ENCODE measurements at places on chromosomes 5 and 9.

DNA sequence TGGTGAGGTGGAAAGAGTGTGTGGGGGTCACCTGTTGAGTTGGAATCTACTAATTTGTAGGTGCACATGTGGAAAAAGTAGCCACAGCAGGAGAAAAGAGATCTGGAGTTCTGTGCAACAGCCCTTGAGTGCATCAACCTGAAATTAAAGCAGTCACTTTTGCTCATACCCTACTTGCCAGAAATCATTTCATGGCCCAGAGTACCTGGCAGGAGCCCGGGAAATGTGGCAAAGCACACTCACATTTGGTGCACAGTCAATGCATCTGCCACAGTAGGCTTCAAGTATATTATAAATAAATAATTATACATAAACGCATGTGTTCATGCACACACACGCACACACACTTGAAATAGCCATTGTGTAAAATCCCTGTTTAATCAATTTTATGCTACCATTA is 203.0 kb downstream of the ICE1 start:
- no peak for DNase-seq

DNA sequence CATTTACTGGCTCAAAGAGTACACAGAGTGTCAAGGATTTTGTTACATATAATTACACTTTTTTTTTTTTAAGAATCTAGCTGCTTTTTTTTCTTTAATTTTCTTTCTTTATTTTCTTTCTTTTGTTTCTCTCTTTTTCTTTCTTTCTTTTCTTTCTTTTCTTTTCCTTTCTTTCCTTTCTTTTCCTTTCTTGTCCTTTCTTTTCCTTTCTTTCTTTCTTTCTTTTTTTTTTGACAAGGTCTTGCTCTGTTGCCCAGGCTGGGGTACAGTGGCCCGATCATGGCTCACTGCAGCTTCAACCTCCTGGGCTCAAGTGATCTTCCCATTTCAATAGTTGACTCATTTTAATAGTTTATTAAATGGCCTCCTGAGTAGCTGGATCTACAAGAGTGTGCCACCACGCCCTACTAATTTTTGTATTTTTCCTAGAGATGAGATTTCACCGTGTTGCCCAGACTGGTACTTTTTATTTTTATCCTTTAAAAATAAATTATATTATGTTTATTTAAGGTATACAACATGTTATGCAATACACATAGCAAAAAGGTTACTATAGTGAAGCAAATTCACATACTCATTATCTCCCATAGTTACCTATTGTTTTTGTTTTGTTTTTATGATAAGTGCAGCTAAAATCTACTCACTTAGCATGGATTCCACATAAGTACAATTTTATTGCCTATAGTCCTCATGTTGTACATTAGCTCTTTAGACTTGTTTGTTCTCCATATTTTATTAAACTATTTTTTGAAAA is 381.5 kb upstream of the KLF4 start:
- DNase-seq = no peak

DNA sequence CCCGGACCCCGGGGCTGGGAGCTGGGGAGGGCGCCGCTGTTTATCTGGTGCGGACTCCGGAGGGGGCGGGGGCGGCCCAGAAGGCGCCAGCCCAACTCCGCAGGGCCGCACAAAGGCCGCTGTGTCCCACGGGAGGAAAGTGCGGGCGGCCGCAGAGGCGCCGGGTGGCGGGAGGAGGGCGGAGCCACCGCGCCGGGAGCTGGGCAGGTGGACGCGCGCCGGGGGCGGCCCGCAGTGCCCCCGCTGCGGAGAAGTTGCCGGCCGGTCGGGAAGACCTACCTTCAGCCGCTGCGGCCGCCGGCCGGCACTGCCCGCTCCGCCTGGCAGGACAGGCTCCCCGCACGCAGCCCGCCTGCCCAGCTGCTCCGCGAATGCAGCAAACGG is 43.6 kb downstream of the NACC2 start:
- peak; percentile 40 for DNase-seq

DNA sequence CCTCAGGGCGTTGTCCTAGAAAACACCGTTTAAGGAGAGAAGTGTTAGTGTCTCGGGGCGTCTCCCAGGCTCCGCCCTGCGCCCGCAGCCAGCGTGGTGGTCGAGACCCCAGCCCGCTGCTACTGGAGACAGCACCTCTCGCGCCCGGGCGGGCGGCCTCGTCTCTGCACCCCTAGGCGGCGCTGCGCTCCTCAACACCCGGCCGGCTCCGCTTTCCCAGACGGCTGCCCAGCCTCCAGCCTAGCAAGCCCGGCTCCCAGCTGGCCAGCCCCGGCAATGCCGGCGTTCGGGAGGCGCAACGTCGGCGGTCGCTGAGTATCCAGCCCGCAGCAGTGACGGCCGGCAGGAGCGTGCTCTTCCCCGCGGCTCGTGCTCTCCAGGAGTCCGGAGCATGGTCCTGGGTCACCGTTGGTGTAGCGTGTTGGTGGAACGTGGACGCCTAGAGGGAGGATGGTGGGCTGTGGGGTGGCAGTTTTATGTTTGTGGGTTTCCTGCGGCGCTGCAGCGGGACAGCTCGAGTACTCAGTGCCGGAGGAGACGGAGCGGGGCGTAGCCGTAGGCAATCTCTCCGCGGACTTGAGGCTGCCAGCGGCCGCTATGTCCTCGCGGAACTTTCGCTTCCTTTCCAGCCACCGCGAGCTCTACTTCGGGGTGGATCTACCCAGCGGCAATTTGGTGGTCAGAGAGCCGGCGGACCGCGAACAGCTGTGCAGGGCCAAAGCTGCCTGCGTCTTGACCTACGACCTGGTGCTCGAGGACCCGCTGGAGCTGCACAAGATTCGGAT is 536 bp downstream of the PCDHAC1 start:
- DNase-seq = peak; percentile 92

DNA sequence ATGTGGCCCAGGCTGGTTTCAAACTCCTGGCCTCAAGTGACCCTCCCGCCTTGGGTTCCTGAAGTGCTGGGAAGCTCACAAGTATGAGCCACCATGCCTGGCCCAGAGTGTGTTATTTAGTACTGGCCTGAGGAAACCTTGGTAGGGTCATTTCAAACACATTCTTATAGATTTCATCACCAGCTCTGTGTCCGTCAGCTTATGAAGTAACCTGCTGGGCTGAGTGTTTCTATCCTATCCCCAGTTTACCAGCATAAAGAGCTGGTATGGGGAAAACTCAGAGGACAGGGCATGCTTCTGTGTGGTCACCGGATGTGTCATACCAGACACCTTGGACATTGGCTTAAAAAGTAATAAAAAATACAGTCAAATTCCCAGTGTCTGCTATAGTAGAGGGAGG is 45.3 kb downstream of the PTPN3 start:
- DNase-seq = no peak

GRCh38 chr5:102289251-102289899 is 6.7 kb downstream of the SLCO4C1 start:
- no peak for DNase-seq

DNA sequence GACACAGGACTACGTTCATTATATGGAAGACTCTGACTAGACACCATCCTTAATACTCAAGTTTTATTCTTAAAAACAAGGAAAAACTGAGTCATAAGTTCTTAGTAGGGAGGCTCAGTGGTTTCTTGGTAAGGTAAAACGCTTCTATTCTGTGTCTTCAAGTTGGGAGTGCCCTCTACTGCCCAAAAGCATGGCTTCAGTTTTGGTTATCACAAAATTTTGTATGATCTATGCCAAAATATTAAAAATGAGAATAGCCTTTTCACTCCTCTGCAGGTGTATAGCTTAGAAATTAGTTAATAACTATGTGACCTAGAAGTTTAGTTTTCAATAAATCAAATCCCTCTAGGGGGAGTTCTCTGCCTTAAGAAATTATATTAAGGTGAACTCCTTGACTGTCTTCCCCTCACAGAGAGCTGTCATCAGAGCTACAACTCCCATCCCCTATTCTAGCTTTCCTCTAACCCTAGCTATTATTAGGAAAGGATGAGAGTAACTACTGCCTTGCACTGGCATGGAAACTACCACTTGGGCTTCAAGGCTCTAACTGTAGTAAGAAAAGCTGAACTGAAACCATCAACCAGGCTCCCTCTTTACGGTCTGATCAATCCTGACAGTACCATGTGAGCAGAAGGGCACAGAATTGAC is 189.7 kb downstream of the GNAQ start:
- DNase-seq = no peak

DNA sequence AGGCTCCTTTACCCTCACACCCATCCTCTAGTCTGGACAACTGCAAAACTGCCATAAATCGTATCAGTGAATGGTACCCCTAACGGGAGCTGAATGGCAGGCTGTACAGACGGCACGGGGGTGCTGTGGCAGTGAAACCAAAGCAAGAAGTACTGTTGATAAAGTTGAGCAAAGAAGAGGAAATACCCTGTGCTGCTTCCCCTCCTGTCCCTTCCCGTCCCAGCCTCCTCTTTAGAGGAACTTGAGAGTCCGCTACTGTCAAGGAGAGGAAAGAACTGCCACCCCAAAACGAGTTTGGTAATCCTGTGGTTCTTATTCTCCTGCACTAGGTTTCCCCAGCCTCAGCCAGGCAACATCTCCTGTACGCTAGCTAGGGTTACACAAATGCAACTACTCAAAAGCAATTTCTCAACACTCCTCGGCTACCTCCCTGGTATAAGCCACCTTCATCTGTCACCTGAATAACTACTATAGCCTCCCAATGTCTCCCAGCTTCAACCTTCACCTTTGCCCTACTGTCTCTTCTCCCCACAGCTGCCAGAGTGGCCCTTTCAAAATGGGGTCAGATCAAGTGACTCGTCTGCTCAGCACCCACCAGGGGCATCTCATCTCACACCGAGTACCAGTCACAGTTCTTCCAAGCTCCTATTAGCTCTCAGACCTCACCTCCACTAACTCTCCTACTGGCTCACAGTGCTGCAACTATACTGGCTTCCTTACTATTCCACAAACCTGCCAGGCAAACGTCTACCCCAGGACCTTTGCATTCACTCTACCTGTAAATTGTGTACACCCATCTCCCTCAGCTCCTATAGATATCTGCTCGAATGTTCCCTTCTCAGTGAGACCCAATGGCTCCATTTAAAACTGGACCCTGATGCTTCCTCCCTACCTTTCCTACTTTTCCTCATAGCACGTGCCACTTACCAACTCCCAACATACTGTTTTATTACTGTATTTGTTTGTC is 4.1 kb downstream of the GLRX start:
- DNase-seq = no peak

DNA sequence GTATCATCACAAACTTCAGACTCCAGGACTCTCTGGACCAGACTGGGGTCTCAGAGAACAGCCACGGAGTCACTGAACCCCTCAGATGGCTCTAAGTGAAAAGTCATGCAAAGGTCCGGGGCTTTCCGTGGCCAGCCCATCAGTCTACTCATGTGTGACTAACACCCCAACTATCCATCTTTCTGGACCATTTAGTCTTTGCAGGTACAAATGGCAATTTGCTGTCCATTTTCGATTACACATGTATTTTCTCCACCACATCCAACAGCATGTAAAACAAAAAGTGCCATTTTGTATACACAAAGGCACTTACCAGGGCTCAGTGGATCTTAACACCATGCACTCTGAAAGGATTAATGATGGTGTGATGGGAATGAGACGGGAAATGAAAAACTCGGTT is 387.7 kb downstream of the BNC2 start:
- no peak for DNase-seq

- DNase-seq = no peak
Observed at GRCh38 chr5:148499452-148499851, 115.7 kb downstream of the FBXO38 start.

- no peak for DNase-seq
Observed at GRCh38 chr9:76887003-76887821, 18.7 kb downstream of the PRUNE2 start.

- no peak for DNase-seq
Observed at GRCh38 chr9:82513242-82513751, 524.7 kb downstream of the SPATA31D1 start.

DNA sequence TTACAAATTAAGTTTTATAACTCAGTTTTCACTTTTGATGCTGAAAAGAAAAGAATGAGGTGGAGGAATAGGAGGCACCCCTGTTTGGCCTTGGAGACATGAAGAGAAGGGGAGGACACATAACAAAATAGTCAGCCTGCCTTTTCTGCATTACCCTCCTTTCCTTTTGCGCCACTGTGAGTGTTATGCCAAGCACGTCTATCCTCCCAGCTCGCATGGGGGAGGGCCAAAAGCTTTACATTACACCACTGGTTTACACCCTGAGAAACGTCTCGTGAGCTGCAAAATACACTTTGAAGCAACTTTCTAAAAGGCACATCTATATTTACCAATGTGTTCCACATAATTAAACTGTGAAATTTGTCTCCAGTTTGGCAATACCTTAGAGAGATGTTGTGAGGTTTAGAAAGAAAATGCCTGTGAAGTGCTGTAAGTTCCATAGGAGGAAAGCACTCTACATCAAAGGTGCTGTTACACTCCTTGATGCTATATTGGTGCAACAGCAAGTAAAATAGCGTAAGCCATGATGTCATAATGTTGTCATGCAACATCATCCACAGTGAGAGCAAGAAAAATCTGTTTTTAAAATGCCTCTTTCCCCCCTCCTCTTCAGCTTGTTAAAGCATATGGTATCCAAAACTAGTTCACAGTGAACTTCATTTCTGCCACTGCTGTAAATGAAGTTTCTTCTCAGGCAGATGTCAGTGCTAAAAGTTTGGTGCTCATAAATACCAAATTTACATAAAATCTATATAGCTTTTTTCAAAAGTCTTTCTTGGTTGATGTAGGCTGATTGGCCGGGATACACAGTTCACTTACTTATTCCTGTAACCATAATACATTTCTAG is 50.3 kb downstream of the CETN3 start:
- DNase-seq = no peak

DNA sequence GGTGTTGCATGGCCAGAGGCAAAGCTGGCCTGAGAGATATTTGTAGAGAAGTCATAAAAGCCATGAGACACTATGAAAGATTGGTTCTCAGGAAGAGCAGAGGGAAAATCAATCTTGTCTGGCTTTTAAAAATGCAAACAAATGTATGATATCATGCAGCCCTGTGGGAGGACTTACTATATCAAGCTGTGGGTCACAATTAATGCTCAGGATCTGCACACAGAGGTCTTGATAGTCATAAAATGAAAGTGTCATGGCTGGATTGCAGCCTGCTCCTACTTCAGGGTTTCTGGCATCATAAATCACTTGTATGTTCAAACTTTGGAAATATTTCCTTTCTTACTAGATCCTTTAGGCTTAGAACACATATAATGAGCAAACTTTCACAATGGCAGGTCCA is 151.5 kb downstream of the SEMA6A start:
- no peak for DNase-seq

DNA sequence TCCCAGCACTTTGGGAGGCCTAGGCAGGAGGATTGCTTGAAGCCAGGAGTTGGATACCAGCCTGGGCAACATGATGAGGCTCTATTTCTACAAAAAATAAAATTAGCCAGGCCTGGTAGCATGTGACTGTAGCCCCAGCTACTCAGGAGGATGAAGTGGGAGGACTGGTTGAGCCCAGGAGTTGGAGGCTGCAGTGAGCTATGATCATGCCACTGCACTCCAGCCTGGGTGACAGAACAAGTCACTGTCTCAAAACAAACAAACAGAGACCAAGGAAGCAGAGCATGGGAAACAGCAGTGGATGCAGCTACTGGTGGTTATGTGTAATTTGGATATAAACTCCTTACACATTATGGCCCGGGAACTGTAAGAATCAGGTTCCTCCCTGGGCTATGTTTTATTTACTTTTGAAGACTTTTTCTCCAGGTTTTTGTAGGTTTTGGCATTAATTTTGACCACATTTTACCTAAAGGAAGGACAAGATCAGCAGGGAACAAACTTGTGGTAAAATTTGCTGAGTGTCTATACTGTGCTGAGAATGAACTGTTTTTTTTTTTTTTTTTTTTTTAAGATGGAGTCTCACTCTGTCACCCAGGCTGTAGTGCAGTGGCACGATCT is 8.3 kb downstream of the KIF2A start:
- DNase-seq = no peak

GRCh38 chr5:177362610-177363507 is 5.1 kb downstream of the RGS14 start:
- peak; percentile 55 for DNase-seq

GRCh38 chr9:76817489-76817888 is 53.3 kb downstream of the PCA3 start:
- no peak for DNase-seq
